Activated CD8-positive, alpha-beta memory T cell treated with anti-CD3 and anti-CD28 coated beads, Interleukin-2, amount 50 U/mL, for 4 hours (primary cell): ENCODE measurements at places on chromosomes 4 and X.

GRCh38 chrX:78687586-78687985 lies 28.5 kb upstream of the RTL3 start:
- no peak for DNase-seq

GRCh38 chr4:23015821-23016220 lies 323.1 kb downstream of the GBA3 start:
- no peak for DNase-seq

- DNase-seq: no peak
Observed at GRCh38 chrX:130645955-130646583, 244.3 kb downstream of the RBMX2 start.

GRCh38 chr4:19021617-19022016 lies 1000.1 kb upstream of the LCORL start:
- no peak for DNase-seq

DNA sequence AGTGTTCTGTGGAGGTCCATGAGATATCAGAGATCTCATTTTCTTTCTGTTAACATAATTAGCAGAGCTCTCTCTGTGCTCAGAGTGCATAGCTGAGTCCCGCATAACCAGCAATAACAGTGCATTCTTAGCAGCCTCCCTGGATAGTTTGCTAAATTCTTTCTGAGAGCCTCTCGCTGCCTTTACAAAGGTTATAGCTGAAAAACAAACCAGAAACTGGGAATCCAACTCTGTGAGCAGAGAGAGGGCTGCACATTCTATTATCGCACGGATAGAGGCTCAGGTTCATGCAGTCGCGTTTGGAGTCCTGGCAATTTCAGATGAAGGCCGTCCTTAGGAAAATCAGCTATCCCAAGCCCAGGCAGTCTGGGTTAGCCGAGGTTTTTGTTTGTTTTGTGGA lies 1.2 kb downstream of the ENPP6 start:
- no peak for DNase-seq

- DNase-seq: no peak
Observed at GRCh38 chr4:6568689-6569332, 6.2 kb upstream of the MAN2B2 start.

GRCh38 chrX:153632595-153632946 lies 14.4 kb upstream of the DUSP9 start:
- DNase-seq: no peak
